ENCODE measurements at places on chromosomes 16 and 17. TPM values are rescaled to one million over a fixed set of nuclear protein-coding genes. Genes with fewer than 3 reads are reported as not detected.

GRCh38 chr16:81493755-81494433, 49.3 kb downstream of the CMIP start:
- DNase-seq: peak; percentile 67

GRCh38 chr16:57045694-57046381, 46.5 kb upstream of the CPNE2 start:
- peak; percentile 36 for DNase-seq

DNA sequence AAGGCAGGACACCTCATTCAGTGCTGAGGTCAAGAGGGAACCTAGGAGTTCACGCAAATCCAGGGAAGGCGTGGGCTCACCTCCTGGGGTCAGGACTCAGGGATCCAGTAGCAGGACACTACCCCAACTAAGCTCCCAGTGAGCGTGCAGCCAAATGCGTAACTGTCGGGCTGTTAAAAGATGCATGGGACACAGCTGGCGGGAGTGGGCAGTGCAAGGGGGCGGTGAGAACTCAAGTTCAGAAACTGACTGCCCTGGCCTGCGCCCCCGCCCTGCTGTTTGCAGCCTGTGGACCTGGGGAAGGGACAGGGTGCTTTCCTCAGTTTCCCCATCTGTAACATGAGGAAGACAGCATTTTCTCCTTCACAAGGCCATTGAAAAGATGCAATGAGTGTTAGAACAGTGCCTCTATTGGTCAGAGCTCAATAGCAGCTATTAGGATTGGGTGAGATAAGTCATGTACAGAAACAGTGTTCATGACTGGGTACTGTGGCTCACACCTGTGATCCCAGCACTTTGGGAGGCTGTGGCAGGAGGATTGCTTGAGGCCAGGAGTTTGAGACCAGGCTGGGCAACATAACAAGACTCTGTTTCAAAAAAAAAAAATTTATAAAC, 20.2 kb downstream of the CDIPT start:
- no peak for DNase-seq

DNA sequence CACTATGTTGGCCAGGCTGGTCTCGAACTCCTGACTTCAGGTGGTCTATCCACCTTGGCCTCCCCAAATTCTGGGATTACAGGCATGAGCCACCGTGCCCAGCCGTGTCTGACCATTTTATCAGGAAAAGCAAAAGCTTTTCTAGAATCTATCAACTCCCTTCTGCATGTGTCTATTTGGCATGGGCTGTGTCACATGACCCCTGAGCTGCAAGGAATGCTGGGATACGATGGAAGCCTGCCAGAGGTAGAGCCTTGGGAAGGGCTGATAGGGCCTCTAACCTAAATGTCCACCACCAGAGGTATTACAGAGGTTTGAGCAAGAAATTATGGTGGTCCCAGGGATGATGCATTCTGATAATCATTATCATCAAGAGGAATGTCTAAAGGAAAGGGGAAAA, 616.2 kb downstream of the WWOX start:
- DNase-seq: no peak

Gene CHP2
- total RNA-seq: not detected

Gene CFAP97D1
- under 0.01 TPM for total RNA-seq

Gene EPN3
- total RNA-seq: 0.13 TPM
